ENCODE measurements at places on chromosomes 4 and X.
A peak's percentile ranks its signal among the peaks of the same experiment; 100 is the strongest.

GRCh38 chrX:70549429-70549828, 104.8 kb downstream of the DLG3 start:
- DNase-seq, result no peak

DNA sequence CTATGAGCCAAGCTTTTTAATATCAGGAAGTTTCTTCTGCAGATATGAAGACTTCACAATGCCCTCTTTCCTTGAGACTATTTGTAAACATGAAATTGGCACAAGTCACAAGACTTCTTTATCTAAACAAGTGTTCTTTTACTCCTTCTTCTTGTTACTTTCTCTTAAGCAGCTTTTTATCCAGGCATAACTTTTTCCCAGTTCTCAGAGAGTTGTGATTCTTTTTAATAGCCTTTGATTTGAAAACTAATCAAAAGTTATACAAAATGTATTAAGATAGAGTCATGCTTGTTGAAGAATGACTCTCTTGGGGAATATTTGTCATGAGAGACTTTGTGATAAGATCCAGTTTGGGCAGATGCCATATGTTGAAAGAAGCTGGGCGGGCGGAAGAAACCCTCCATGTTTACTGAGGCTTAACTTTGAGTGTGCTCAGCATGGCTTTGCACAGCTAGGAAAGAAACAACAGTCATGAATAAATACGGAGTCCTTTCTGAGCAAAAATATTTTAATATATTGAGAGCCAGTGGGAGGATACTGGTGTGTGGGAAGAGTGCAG, 39.3 kb downstream of the SYTL5 start:
- DNase-seq, result no peak

DNA sequence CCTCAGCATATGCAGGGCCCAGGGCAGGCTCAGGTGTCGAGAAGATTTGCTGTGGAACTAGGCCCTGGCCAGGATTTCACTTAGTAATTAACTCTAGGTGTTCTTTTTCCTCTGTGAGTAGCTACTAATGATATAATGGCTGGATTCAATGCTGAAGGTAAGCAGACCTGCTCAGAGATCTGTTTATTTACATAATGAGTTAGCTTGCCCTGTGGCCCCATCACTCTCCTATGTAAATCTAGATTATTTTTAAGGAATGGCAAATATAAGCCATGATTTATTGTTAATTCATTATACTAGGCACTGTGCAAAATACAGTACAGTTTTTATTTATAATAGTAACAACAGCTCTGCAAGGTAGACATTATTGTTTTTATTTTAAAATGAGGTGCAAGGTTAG, 117.2 kb downstream of the IRF2 start:
- no peak for DNase-seq

DNA sequence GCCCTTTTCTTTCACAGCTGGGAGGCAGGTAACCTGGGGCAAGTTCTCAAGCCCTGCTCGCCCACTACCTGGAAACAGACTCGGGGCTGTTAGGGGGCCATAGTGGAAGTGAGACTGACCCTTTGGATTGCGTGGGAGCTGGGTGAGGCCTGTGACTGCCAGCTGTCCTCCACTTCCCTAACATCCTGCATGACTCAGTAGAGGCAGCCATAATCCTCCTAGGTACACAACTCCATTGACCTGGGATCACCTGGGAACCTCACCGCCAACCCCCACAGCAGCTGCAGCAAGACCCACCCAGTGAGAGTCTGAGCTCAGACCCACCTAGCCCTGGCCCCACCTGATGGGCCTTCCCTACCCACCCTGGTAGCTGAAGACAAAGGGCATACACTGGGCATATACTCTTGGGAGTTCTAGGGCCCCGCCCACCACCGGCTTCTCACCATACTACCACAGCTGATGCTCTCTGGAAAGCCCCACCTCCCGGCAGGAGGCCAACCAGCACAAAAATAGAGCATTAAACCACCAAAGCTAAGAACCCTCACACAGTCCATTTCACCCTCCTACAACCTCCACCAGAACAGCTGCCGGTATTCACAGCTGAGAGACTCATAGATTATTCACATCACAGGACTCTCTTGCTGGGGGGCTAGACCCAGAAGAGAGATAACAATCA, 61.1 kb upstream of the DCTD start:
- no peak for DNase-seq

DNA sequence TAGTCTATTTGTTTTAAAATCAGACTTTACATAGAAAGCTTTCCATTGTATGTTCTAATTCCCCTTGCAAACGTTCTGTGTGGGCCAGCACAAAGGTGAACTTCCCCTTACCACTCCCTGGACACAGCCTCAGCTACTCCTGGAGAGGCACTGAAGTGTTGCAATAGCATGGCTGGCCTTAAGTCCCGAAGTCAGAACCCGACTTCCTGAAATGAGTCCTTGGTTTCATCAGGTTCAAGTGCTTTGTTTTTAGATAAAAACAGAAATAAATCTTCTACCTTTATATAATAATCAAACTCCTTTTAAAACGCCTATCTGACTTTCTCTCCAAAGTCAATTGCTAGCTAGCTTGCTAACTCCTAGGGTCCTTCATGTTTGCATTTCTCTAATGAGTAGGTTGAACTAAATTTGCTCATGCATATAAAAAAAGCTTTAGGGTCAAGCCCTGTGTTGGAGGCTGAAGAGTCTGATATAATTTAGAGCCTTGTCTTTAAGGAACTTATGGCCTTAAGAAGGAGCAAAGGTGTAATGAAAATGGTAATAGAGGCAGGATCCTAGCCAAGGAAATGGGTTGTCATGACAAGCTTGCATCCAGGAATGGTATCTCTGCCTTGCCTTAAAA, 9.0 kb downstream of the BMP3 start:
- no peak for DNase-seq

DNA sequence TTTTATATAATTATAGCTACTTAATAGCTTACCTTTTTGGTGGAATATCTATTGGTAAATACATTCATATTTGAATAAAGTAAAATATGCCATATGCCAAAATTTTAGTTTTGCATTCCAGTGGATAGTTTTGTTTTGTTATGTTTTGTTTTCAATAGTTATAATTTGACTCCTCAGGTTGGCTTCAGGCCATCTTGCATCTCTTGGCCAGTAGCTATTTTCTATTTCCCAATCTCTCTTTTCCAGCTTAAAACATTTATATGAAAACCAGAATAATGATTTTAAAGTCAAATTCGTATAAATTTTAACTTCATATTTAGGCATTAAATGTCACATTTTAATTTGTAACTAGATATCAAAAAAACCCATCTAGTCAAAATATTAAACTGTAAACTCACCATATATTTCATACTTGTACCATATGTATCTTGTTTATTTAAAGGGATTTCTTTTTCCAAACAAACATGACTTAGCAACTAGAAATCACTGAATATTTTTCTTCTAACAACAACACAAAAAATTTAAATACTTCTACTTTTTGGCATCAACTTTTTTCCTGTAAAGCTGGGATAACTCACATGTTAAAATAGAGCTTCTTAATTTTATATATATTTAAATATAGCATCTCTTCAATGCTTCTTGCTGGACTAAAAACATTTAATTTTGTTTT, 1209.6 kb downstream of the PCDH7 start:
- no peak for DNase-seq

GRCh38 chr4:21554500-21554899, 394.1 kb downstream of the KCNIP4 start:
- DNase-seq, result no peak

GRCh38 chr4:174521800-174522182, 497 bp downstream of the HPGD start:
- peak; percentile 6 for DNase-seq
